ENCODE measurements at places on chromosomes 16 and 17.

GRCh38 chr16:24257958-24258357 lies 1.8 kb downstream of the CACNG3 start:
- DNase-seq: no peak

DNA sequence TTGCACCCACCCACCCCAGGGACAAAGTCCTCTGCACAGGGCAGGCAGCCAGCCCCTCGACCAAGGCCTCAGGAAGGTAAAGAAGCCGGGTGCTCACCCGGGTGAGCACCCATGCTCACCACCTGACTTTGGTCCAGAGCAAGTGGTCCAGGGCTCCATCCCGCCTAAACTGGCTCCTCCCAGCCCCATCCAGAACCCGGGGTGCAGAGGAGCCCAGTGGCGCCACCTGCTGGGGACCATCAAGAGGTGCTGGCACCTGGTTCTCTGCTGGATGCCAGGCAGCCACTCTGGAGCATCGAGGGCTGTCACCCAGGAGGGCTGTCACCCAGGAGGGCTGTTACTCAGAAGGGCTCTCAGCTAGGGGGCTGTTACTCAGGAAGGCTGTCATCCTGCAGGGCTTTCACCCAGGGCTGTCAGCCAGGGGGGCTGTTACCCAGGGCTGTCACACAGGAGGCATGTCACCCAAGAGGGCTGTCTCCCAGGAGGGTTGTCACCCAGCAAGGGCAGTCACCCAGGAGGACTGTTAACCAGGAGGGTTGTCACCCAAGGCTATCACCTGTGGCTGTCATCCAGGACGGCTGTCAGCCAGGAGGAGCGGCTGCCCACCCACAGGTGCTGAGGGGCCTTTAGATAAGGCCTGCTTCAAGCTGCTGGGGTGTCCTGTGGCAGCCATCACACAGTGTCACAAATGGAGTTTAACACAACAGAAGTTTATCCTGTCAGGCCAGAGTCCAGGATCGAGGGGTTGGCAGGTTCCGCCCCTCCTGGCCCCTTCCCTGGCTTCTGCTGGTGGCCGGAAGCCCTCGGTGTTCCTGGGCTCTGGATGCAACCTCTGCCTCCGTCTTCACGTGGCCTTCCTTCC lies 98.5 kb downstream of the TNFRSF13B start:
- no peak for DNase-seq

GRCh38 chr16:83826146-83826913 lies 18.6 kb downstream of the HSBP1 start:
- peak; percentile 83 for DNase-seq

GRCh38 chr16:84084570-84085270 lies 32.0 kb downstream of the MBTPS1 start:
- DNase-seq: no peak

DNA sequence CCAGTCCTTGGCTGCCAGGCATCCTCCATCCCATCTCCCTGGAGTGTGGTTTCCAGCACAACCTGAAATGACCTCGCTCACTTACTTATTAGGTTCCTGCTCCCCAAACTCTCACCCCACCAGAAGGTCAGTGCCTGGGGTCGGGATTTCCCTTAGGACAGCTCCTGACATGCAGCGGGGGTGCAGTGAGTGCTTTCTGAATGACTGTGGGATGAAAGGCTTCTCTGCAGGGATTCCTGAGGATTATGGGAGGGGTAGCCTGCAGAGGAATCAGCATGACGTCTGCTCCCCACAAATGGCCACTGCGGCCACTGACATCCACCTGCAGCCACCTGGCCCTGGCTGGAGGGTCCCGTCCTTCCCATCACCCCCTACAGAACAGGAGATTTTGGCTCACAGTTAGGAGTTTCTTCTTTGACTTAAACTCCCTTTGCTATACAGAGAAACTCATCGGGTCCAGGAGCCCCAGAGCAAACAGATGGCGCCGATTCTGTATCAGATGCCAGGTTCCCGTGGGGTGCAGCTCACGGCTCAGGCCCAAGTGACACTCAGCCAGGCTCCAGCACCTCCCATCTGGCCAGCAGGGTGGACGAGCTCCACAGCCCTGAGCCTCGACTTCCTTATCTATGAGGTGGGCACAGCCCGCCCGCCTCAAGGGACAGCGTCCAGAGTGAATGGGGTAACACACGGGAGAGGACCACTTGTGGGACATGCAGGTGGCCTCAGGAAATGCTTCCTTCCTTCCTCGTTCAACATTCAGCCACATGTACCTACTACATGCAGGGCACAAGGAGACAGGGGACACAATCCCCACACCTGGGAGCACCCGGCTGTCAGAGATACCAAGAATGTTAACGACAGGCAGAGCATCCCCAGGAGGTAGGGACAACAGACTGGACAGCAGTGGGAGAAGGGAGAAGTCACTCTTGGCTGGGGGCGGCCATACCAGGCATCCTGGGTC lies 69.8 kb downstream of the RMI2 start:
- no peak for DNase-seq

DNA sequence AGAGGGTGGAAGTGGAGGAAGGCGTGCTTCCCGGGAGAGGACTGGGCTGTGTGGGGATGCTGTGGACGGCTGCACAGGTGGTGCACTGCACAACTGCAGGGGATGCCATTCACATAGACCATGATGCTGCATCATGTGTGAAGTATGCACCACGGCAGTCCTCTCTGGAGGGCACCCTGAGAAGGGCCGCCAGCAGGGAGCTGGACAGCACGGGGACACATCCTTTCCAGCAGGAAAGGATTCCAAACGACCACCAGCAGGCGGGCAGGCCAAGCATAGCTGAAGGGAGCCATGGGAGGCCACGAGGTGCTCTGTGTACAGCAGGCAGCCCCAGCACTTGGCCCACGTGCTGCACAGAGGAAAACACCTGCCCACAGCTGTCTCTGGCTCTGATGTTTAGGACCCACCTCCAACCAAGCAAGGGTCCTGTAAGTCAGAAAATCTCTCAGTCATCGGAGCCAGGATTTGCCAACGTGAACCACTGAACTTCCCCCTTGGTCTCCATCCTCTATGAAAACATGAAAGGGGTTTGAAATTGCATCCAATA lies 10.1 kb downstream of the ACTG1 start:
- DNase-seq: no peak

- no peak for DNase-seq
These were observed 15.1 kb upstream of the UTP6 start for GRCh38 chr17:31916491-31917064.

GRCh38 chr16:19406891-19407491 lies 10.7 kb upstream of the TMC5 start:
- DNase-seq: no peak

DNA sequence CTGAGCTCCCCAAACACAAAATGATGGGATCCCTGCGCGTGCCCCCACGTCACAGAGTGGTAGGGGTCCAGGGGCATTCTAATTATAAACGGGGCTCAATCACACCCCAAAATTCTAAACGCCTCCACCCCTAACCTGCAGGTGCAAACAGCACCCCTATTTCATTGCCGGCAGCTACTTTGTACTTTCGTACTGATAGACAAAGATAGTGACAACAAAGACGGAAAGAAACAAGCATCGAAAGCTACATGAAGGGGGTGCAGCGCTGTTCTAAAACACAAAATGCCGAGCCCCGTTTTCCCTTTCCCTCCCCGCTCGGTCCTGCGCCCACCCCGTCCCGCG lies 13.9 kb downstream of the MIS12 start:
- no peak for DNase-seq

- peak; percentile 87 for DNase-seq
These were observed 634 bp downstream of the SLC2A4 start for GRCh38 chr17:7281953-7282751.

DNA sequence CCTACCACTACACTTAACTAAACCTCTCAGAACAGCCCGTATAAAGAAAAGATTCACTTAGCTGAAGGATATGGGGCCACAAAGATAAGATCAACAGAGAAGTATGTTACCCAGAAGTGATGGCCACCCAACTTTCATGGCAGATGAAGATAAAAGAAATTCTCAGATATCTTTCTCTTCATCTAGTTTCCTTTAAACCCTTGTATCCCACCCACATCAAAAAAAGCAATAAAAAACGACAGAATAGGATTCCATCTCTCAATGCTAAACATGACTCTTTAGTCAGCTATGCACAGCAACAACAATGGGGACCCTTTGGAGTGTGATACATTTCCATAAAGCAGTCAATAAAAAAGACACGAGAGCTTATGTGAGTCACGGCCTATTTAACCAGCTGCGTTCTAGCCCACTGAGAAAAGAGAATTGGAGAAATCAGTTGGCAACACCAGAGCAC lies 86.6 kb downstream of the SNX11 start:
- no peak for DNase-seq

GRCh38 chr16:84360170-84360569 lies 8.2 kb upstream of the ATP2C2 start:
- DNase-seq: no peak
